Activated naive CD4-positive, alpha-beta T cell (primary cell): ENCODE measurements at places on chromosomes 3 and 15.

- no peak for DNase-seq
Measured at GRCh38 chr3:86867982-86868381, 123.0 kb downstream of the VGLL3 start.

DNA sequence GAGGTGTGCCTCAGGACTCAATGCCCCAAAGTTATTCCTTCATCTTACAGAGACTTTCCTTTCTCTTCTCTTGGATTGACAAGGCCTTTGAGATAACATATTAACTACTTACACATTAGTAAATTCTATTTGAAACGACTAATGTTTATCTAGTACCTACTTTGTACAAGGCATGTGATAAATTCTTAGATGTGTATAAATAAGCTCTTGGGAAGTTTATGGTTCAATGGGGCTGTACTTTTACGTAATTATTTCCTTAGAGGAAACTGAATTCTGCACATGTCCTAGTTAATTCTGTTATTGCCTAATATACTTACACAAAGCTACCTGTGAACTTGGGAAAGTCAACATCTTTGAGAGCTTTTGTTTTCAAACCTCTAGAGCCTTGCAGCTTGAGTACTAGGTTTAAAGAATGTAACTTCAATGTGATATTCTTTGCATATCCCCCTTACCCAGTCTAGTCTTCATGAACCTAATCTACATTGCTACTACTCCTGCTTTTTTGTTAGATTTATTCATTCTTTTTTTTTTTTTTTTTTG lies 58.5 kb upstream of the RAP2B start:
- no peak for DNase-seq

DNA sequence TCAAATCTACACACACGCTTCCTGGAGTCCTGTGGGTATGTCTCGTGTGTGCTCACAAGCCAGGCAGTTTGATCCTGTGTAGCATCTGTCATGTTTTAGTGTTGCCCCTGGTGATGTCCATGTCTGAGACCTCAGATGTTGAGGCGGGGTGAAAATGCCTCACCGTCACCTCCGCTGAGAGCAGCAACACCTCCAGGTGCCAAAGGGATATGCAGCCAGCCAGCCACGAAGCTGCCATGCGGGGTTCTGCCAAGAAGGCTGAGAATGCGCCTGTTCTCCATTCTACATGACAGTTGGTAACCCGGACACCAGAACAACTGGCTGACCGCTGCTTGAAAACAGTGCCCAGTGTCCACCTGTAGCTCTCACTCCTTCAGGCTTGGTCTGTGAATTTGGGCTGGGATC lies 253.8 kb downstream of the TLE3 start:
- DNase-seq, result no peak

- DNase-seq, result no peak
Measured at GRCh38 chr3:33115024-33115768, 1.4 kb downstream of the CRTAP start.

- no peak for DNase-seq
Measured at GRCh38 chr15:27702581-27702980, 396.5 kb downstream of the OCA2 start.

GRCh38 chr3:108329947-108330346 lies 33.6 kb downstream of the HHLA2 start:
- no peak for DNase-seq

GRCh38 chr3:98612587-98612986 lies 19.2 kb upstream of the CPOX start:
- DNase-seq, result no peak

- DNase-seq, result no peak
Measured at GRCh38 chr3:65402597-65402996, 636.1 kb downstream of the MAGI1 start.

- no peak for DNase-seq
Measured at GRCh38 chr3:153577059-153577736, 415.2 kb downstream of the RAP2B start.

- no peak for DNase-seq
Measured at GRCh38 chr15:29675791-29676301, 146.4 kb downstream of the TJP1 start.

DNA sequence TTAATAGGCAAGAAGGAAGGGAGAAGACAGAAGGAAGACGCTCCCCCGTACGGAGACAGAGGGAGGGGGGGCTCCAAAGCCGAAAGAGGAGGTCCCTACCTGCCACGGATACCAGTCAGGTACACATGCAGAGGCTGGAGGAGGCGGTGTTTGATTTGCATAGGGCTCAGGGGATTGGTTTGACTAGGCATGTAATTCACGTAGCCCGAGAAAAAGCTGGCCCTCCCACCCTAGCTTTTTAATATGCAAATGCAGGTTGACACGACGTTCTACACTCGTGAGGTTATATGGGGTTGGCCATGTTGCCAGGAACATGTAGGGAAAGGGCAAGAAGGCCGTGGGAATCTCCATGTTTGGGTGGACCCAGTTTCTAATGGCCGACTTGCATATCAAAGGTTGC lies 29.8 kb downstream of the ZNF592 start:
- DNase-seq, result no peak

GRCh38 chr3:117017135-117017894 lies 307.7 kb downstream of the TUSC7 start:
- DNase-seq, result no peak

DNA sequence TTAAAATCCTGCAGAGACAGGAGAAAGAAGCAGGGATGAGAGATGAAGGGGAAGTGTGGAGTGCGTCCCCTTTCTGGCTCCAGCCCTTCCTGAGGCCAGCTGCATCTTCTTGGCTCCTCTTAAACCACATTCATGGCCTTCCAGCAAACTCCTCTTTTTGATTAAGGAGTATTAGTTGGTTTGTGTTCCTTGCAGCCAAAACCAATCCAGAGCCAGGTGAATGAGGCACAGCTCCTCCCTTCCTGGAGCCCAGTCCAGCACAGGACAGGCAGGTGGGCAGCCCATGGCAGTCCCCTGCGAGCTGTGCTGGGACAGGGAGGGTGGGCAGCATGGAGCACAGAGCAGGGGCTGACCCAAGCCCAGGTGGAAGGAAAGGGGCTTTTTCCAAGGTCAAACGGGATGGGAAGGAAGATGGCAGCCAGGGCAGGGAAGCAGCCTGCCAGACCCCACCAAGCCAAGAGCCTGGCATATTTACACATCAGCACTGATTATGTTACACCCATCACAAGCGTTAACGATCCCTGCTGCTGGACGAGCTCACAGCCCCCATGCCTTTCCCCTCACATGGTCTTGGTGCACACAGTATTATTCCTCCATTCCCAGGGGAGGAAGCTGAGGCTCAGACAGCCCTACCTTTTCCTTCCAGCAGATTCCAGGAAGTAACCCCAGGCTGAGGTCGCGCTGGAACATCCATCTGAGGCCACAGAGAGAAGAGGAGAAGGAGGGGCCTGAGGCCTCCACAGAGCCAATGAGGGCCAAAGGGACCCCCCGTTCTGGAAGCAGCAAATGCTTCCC lies 175.6 kb downstream of the SMAD6 start:
- no peak for DNase-seq

- DNase-seq, result no peak
Measured at GRCh38 chr3:186825294-186825821, 17.2 kb upstream of the ADIPOQ start.

DNA sequence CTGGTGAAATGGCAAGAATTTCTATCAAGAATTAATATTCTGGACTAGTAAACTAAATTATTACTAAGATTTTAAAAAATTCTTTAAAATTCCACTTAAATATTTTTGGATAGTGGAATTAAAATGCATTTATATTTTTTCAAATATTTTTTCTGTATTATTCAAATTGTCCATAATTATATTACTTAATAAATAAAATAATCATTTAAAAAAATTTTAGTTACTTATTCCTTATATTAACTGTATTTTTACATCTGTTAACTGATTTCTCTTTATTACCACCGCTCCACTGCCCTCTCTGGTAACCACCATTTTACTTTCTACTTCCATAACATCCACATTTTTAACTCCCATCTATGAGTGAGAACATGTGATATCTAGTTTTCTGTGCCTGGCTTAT lies 828.4 kb downstream of the VGLL3 start:
- DNase-seq, result no peak

GRCh38 chr3:14918356-14918860 lies 29.0 kb upstream of the NR2C2 start:
- no peak for DNase-seq

DNA sequence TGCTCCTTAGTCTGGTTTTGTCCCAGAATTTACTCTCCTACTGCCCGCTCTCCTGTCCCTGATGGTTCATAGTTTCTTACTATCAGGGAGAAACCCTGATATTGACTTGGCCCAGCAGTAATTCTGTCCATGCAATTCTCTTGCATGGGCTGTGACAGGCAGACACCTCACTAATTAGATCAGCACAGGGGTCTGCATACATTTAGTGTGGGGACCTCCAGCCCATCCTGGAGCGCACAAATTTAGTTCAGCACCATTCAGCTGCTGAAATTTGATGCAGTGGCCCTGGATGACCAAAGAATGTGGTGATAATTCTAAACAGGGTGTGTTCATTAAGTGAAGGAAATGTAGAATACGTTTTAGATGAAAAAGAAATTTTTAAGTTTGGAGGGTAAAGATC lies 555.5 kb upstream of the TBL1XR1 start:
- DNase-seq, result no peak

- DNase-seq, result no peak
Measured at GRCh38 chr3:37197810-37198371, 23.5 kb upstream of the LRRFIP2 start.

DNA sequence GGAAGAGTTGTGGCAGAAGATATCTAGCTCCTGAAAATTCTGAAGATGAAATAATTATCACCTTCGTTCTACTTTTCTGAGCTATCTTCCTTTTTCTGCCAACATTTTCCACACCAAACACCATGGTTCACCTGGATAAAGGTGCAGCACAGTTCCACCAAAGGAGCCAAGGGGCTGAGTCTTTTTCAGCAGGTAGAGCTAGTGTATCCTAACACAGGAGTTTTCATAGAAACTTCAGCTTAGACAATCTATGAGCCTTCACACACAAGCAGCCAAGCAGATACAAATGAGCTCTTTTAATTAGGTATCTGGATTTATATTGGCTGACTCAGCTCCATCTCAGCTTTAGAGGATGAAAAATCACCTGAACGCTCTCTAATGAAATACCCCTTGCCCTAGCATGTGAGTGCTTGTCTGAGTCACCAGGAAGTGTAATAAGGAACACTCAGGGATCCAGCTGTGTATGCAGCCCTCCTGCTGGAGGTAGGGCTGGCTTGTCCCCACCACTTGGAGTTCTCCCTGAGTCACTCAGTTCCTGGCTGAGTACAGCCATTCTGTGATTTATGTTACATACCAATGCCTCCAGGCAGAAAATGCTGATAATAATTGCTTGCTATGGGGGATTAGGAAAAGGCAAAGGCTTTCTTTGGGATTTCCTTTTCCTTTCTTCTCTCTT lies 385.7 kb downstream of the LSAMP start:
- DNase-seq, result no peak

GRCh38 chr3:152549263-152549662 lies 280.5 kb downstream of the MBNL1 start:
- no peak for DNase-seq

DNA sequence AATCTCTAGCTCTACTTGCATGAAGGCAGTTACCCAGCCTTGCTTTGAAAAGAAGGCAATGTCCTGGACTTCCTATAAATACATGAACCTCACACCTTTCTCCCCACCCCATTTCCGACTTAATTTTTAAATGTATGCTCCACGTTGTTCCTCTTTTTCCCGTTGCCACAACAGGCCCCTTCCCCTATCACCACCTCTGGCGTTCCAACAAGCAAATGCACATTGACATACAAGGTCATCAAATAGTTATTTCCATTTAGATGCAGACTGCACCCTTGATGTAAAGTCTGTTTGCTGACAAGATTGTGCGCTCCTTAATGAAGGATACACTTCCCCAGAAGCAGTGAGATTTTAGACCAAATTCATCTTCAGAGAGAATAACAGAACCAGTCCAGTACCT lies 260.7 kb upstream of the UMPS start:
- DNase-seq, result no peak

DNA sequence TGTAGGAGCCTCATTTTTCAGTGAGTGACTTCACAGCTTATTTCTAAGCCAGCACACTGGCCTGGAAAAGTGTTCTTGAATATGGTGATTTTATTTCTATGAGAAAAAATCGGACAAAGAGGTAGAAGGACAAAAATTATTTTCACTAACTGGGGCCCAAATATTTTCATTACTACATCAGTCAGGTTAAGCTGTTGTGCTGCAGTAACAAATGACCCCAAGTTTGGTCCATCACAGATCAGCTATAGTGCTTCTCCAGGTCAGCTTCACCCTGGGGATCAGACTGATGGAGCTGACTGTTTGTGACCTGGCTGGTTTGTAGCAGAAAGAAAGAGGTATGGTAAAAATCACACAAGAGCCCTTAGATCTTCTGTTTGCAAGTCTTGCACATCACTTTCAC lies 97.9 kb upstream of the STT3B start:
- DNase-seq, result no peak

DNA sequence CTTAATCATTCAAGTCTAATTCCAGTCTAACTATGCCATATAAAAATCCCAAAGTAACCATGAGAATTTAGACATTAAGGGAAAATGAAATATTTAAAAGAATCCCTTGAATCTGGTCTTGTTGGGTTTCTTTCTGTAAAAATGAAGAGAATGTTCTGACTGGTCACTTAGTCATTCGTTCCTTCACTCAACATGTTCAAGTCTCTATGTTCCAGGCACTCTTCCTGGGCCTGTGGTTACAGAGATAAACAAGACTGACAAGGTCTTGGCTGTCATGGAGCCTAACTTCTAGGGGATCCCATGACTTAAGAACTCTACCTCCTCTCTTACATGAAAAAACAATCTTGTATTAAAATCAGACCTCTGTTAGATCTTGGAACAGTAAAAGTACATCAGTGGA lies 638.6 kb upstream of the TBL1XR1 start:
- no peak for DNase-seq

DNA sequence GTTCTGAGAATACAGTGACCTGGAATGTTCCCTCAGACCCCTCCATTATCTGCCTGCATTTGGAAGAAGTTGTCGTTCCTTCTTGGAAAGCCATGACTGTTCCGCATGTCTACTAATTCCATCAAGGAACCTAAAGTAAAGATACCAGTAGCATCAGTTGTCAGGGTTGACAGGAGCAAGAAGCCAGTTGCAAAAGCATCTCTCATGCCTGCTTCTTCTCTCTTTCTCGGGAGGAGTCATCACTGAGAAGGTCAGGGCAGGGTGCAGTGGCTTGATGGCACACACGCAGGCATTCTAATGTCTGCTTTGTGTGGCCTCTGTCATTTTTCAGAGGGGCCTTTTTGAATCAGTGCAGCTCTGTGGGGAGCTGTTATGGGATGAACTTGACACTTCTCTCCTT lies 276.6 kb upstream of the TPM1 start:
- DNase-seq, result no peak

DNA sequence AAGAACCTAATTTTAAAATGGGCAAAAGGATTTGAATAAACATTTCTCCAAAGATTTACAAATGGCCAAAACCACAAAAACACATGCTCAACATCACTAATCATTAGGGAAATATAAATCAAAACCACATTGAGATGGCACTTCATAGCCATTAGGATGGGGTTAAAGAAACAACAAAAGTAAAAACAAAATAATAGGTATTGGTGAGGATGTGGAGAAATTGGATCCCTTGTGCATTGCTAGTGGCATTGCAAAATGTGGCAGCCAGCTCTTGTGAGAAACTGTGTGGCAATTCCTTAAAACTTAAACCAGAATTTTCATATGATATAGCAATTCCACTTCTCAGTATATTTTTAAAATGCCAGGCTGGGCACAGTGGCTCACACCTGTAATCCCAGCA lies 126.5 kb downstream of the STT3B start:
- no peak for DNase-seq
